ENCODE measurements at places on chromosomes 11 and 22. TPM values are rescaled to one million over a fixed set of nuclear protein-coding genes. Genes with fewer than 3 reads are reported as not detected.

The BBOX1 gene
- total RNA-seq = not detected

The CNTN5 gene
- total RNA-seq = not detected

The INPP5J gene
- 0.49 TPM for total RNA-seq

The LDHAL6A gene
- not detected for total RNA-seq

The RBFOX2 gene
- 129 TPM for total RNA-seq

The VPS37C gene
- 24.2 TPM for total RNA-seq

The FAM111B gene
- total RNA-seq = 17.4 TPM

The TSPAN18 gene
- 65.3 TPM for total RNA-seq

The DDX25 gene
- total RNA-seq = not detected

The APOBEC3B gene
- 13.6 TPM for total RNA-seq

The OR4D11 gene
- total RNA-seq = not detected

The OR2D2 gene
- 0.31 TPM for total RNA-seq

The OR51I1 gene
- not detected for total RNA-seq

The KRTAP5-11 gene
- not detected for total RNA-seq

The TRIM6 gene
- total RNA-seq = 5.6 TPM

The KCNJ11 gene
- not detected for total RNA-seq

The DNAJB7 gene
- total RNA-seq = not detected

The RCOR2 gene
- 0.13 TPM for total RNA-seq

The MPEG1 gene
- total RNA-seq = not detected

The TSSK2 gene
- not detected for total RNA-seq
